ENCODE measurements at places on chromosomes 7 and 10.

GRCh38 chr10:118330295-118331076, 11.6 kb downstream of the FAM204A start:
- DNase-seq, result no peak

GRCh38 chr7:16135658-16136057, 285.7 kb downstream of the CRPPA start:
- no peak for DNase-seq

DNA sequence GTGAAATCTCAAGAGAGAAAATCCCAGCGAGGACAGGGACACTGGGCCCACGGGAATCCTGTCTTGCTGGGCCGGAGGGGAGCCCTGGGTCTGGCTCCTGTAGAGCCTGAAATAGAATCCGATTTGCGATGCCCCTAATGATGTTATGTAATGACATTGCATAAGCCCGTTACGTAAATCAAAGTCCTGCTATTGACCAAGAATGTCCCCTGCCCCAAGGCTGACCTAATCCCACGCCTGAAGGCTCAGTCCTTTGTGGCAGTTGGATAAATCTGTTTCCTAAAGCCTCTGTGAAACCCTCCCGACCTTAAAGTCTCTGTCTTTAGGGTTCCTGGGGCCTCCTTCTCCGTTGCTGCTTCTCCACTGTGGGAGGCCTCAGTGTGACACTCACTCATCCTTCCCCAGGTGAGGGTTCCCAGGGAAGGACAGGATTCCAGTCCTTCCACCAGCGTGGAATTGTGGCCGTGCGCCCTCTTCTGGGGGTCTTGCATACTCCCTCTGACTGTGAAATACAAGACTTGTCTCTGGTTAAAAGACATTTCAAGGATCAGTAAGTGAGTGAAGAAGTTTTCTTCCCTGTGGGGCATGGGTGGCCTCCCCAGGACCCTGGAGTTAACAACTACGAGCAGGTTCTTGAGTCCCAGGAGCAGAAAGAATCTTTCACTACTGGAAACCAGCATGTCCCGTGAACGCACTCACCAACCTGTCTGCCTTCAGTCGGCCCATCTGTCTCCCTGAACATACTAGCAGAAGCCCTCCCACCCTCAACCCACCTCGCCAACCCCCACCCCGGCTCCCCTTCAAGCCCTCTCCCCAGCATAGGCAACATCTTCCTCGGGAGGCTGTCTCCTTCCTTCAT, 19.8 kb downstream of the ZNF467 start:
- no peak for DNase-seq

DNA sequence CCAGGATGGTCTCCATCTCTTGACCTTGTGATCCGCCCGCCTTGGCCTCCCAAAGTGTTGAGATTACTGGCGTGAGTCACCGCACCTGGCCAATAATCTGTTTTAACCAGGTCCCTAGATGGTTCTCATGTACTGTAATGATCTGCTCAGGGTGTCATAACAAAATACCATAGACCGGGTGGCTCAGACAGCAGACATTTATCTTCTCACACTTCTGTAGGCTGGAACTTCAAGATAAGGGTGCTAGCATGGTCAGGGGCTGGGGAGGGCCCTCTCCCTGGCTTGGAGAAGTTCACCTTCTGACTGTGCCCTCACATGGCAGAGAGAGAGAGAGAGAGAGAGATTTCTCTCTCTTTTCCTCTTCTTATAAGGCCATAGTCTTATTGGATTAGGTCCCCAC, 279.4 kb upstream of the LYZL1 start:
- no peak for DNase-seq

DNA sequence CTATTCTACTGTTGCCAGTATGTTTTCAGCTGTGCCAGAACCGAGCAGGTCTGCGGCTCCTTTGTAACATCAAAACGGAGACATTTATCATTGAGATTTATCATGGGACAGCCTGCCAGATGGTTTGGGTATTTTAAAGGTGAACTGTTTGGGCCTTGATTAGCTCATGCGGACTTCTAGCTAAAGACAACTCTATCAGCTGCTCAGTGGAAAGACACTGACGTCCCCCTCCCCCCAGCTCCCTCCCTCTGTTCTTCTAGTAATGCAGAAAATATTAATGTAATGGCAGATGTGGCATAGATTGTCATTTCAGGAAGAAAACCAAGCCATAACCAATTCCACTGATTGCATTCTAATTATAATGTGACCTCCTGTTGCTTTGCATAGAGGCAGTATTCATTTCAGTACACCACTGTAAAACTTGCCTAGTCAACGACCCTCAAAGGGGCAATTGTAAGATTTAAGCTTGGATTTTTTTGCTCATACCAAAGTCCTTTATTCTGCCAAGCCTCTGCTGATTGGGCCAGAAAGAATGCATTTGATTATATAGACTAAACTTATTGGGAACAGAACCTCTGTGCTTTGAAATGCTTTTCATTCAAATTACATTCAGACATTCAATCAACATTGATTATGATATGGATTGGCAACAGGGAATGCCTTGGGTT, 966.8 kb downstream of the LRMDA start:
- DNase-seq, result no peak

DNA sequence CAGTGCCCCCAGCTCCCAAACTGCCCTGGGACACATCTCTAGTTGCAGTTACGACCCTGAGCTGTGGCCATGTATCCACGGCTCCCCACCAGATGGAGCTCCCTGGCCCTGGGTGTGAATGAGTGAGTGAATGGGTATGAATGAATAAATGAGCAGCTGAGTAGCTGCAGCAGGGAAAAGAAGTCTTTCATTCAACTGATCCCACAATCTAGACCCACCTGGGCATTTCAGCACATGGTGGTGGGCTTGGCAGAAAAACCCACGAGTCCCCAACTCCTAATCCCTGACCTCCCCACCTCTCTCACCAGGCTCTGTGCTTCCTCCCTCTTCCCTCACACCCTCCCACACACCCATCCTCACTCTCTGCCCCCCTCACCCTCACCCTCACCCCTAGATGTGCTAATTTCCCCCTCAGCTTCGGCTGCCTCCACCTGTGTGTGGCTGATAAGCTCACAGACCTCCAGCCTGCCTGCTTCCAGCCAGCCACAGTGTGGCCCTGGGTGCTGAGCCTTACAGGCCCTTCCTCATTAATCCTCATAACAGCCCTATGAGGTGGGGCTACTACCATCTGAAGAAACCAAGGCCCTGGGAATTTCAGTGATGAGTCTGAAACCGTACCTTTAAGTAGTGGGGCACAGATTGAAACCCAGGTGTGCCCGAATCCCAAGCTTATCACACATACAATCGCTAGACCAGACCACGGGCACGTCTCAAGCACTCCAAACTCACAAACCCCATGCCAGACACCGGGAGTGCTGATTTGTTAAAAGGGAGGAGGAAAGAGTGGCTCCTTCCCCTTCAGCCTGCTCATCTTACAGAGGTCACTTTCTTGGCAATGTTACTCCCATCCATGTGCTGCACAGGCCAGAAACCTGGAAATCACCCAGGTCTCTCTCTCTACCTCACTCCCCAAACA, 2.2 kb upstream of the ATP6V1F start:
- no peak for DNase-seq

DNA sequence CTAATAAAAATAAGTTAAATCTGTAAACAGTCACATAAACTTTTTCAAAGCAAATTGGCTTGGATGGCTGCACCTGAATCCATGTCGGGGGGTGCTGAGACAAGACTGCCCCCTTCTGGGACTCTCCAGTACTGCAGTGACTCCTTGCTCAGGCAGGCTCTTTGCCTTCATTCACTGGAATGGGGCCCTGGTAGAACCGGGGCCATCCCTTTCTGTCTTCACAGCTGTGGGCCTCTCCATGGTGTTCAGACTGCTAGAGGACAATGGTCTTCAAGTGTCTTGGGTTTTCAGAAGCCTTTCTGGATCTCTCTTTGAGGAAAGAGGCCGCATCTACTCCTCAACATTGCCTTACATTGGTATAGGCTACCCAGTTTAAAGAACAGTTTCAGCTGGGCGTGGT, 16.1 kb upstream of the IMPDH1 start:
- peak; percentile 81 for DNase-seq

DNA sequence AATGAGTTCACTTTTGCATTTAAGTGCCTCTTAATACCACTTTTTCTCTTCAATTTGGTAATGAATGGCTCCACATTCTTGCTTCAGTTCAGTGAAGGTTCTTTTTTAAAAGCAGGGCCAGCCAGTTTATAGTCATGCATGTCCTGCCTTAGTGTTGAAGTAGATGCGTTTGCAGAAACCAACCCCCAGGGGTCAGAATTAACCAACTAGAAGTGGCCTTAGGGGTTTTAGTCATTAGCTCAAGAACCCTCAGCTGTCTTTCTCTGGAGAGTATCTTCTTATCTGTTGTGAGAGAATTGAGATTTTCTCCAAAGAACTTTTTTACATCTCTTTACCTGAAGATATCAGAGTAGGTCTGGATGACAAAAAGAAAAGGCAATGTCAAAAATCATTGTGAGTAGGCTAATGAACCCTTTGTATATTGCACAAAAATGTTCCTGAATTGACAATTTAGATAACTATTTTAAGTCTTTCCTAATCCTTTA, 82.2 kb downstream of the PIK3CG start:
- DNase-seq, result peak; percentile 15

DNA sequence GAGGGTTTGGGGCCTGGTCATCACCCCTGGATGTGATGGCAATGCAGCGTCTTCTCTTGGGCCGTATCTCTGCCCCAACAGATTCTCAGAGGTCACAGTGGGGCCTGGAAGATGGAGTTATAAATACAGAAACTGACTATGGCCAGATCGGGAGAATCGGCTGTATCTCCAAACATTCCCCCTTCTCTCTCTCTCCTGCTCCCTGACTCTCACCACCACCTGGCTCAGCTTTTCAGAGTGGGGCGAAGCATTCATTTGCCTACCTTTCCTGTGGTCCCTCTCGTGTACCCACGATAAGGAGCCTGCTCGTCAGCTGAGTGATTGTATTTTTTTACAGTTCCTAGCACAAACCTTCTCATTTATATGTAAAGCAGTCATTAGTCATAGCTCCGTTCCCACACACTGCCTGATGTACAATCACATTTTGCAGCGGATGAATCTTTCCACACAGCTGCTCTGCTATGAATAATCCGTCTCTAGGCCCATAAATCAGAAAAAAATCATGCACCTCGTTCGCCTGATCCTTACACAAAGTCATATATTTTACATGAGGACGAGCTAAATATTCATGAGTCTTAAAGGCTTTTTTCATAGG, 23.2 kb upstream of the BTRC start:
- DNase-seq, result no peak

GRCh38 chr7:70380421-70381015, 751.4 kb upstream of the GALNT17 start:
- DNase-seq, result no peak

GRCh38 chr7:156207306-156207705, 395.0 kb upstream of the SHH start:
- no peak for DNase-seq

- DNase-seq, result no peak
Measured at GRCh38 chr10:125097409-125098070, 62.8 kb downstream of the CTBP2 start.

DNA sequence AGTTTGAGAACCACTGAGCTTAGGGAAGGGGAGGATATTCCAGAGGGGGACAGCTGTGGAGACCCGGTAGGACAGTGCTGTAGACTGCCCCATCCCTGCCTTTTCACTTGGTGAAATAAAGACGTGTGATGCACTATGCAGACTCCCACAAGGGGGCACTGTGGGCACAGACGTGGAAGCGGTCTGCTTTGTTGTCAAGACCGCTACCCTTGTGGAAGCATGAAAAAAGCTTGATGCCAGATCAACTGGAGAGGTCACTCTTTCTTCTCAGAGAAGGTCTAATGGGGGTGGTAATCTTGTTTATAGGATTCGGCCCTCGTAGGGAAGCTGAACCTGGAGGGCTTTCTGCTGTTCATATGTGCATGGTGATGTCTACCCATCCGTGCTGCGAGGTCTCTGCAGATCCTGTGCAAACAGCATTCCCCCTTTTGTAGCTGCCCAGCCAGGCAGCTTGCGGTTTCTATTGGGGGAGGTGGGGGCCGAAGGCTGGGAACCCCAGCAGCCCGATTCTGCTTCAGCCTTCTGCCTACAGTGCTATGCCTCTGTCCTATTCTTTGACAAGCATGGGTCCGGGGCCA, 13.7 kb downstream of the RPS24 start:
- DNase-seq, result peak; percentile 78

- peak; percentile 87 for DNase-seq
Measured at GRCh38 chr10:130301021-130301892, 165.1 kb downstream of the GLRX3 start.

GRCh38 chr10:101061624-101062231, at the start of gene KAZALD1:
TSS of gene KAZALD1 (plus strand) at chr10:101061989. CDS start at chr10:101062593, 604 bp downstream.
- no peak for DNase-seq

DNA sequence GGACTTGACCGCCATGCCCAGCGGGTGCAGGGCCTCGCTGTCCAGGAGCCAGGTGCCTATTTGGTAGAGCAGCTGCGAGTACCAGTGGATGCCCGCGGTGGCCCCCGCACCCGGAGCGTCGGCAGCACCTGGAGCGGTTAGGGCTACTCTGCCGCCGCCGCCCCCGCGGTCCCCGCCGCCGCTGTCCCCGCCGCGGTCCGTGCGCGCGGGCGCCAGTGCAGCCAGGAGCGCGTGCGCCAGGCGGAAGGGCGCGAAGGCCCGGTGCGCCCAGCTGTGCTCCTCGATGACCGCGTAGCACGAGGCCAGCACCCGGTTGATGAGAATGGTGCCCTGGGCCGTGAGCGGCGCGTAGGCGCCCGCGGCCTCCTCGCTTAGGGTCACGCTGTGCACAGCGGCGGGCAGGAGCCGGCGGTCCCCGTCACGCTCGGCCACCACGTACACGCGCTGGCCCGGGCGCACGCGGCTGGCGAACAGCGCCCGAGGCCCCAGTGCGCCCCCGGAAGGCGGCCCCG, 9.3 kb downstream of the SHH start:
- no peak for DNase-seq

- no peak for DNase-seq
Measured at GRCh38 chr10:23556727-23557440, 118.0 kb downstream of the OTUD1 start.

GRCh38 chr10:92760609-92761008, 70.9 kb downstream of the HHEX start:
- DNase-seq, result no peak

- DNase-seq, result no peak
Measured at GRCh38 chr7:127252377-127252713, 396 bp downstream of the GRM8 start.

GRCh38 chr7:2807845-2808772, 36.0 kb downstream of the GNA12 start:
- DNase-seq, result no peak

- no peak for DNase-seq
Measured at GRCh38 chr10:124415210-124415609, 3.5 kb downstream of the OAT start.

GRCh38 chr7:113267885-113268284, 149.5 kb upstream of the SMIM30 start:
- DNase-seq, result no peak

DNA sequence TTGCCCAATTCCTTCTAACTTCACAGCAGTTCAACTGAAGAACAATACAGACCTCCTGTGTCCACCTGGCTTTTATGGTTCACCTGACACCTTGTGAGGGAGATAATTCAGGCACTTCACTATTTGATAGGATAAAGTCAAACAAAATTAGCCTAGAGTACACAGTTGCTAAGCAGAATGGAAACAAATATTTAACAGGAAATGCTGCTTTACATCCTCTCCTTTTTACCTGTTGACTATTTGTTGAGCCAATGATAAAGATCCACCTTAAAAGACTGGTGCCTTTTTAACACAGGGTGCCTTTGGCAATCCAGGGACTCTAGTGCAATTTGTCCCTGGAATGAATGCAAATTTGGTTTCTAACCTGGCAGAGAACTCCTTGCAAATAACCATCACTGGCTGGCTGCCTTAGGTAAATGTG, 39.8 kb downstream of the ITPRID1 start:
- DNase-seq, result no peak

- DNase-seq, result no peak
Measured at GRCh38 chr10:22381262-22381661, 36.0 kb downstream of the SPAG6 start.

GRCh38 chr10:59266321-59266720, 89.9 kb downstream of the PHYHIPL start:
- DNase-seq, result no peak
